ENCODE measurements at places on chromosomes 7 and 10.
A peak's percentile ranks its signal among the peaks of the same experiment; 100 is the strongest.

- peak; percentile 24 for DNase-seq
Observed at GRCh38 chr10:95864906-95865813, 42.6 kb upstream of the CC2D2B start.

- no peak for DNase-seq
Observed at GRCh38 chr7:156907656-156908055, 14.7 kb upstream of the LMBR1 start.

DNA sequence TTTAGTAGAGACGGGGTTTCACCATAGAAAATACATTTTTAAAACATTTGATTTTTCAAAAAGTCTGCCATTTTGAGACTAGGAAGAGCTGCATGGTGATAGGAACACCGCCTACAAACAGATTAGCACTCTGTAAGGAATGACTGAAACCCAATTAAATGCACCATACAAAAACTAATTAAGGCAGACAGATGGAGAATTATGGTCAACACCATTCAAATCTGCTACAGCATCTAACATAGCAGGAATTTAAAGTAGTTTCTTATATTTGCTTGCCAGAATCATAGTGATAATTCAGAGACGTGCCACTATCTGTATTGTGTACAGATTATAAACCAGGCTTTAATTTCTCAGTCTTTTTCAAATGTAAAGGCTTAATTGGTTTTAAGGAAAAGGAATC lies 68.2 kb downstream of the ENO4 start:
- DNase-seq = no peak

- DNase-seq = no peak
Observed at GRCh38 chr7:5396542-5396941, 27.1 kb downstream of the TNRC18 start.

GRCh38 chr7:46282155-46282554 lies 361.1 kb upstream of the IGFBP3 start:
- no peak for DNase-seq

- no peak for DNase-seq
Observed at GRCh38 chr10:132095403-132096113, 29.8 kb downstream of the JAKMIP3 start.

- no peak for DNase-seq
Observed at GRCh38 chr7:149220534-149220933, 18.9 kb upstream of the ZNF212 start.
